ENCODE measurements at places on chromosomes 4 and X.

GRCh38 chr4:140976768-140977167 lies 156.5 kb downstream of the RNF150 start:
- DNase-seq, result no peak

GRCh38 chr4:139443661-139444060 lies 10.3 kb upstream of the RAB33B start:
- DNase-seq, result no peak

DNA sequence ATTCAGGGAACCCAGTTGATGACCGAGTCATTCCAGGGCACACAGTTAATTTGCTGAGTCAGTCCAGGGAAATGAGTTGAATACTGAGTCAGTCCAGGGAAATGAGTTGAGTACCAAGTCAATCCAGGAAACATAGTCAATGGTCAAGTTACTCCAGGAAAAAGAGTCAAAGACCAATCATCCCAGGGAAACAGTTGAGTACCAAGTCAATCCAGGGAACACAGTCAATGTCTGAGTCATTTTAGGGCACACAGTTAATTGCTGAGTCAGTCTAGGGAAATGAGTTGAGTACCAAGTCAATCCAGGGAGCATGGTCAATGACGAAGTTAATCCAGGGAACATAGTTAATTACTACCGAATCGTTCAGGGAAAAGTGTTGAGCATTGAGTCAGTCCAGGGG lies 754.4 kb downstream of the NLGN4X start:
- DNase-seq, result no peak

DNA sequence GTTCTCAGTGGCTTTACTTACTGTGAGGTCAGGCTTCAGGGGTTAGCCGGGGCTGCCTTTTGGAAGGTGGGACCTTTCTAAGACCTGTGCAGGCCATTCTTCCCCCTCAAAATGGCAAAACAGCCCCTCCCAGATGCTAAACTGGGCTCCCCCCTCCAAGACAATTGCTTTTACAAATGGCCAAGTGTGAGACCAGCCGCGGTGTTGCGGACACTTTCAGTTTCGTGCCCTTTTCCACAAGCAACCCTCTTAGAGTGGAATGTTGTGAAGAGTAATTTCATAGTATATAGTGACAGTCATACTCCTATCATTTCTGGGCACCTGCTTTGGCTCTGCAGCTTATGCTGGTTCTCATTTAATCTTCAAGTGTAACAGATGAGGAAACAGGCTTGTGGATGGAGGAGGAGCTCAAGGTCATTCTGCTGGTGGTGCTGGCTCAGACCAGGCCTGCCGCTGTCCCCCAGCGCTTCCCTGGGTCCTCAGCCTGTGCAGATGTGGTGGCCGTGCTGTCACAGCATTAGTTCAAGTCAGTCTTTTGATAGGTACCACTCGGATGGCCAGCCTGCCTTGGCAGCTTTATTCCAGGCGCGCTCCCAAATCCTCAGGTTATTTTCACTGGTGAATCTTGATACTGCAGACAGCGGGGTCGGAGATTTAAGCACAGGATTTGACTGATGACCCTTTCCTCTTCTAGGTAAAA lies 55.0 kb upstream of the TADA2B start:
- DNase-seq, result no peak
